HuH-7.5 (cell line): ENCODE measurements at places on chromosomes 12 and 14.

DNA sequence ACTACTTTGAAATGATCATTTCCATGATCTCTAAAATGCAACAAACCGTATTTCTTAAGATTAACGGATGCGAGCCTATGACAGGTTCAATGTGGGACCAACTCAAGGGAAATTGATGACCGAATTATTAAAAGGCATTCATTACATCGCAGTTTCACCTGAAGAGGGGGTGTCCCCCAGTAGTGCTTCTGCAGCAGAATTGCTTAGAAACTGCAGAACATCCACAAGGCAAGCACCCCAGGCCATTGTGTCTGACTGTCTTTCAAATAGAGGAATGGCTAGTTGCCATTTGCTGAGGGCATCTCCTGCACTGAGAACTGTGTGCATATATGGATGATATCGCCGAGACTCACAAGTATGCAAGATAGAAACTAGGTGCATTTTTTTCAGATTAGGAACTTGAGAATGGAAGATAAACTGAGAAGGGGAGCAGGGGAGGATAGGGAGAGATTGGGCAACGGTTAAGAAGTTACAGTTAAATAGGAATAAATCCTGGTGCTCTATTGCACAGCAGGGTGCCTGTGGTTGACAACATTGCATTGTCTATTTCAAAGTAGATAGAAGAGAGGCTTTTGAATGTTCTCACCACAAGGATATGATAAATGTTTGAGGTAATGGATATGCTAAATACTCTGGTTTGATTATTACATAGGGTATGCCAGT lies 234.3 kb upstream of the PLEKHG7 start:
- DNase-seq = no peak

- DNase-seq = no peak
Observed at GRCh38 chr14:49483268-49483667, 102.9 kb downstream of the RPS29 start.

DNA sequence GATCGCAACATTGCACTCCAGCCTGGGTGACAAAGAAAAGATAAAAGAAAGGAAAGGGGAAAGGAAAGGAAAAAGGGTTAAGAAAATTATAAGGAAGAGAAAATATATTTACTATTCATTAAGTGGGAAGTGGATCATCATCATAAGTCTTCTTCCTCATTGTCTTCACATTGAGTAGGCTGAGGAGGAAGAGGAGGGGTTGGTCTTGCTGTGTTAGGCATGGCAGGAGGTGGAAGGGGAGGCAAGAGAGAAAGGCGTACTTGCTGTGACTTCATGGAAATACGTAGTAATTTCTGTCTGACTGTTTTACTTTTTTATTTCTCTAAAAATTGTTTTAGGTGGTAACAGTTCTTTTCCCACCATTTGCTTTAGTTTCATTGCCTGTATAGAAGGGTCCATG lies 26.2 kb downstream of the FAM177A1 start:
- DNase-seq = no peak

DNA sequence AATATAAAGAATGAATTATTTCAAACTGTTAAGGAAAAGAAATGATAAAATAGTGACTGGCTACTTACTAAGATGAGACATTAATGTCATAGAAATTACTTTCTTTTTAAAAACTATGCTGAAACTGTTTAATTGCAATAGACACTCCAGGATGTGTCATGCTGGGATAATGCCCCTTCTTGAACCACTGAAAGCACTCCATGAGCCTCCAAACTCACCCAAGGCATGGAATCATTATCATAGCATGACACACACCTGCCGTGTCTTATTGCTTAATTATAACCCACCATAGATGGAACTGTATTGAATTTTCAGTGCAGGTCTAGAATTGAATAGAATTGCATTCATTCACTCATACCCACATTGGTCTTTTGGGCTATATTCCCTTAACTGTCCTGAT lies 4.3 kb downstream of the MBIP start:
- DNase-seq = no peak

- peak; percentile 63 for DNase-seq
Observed at GRCh38 chr14:21070083-21070609, at the start of gene ARHGEF40. Gene ARHGEF40, plus strand, starts transcription at chr14:21070304. Its CDS starts 93 bp downstream, at chr14:21070397.

GRCh38 chr12:49366096-49366651 lies 1.1 kb upstream of the SPATS2 start:
- no peak for DNase-seq

GRCh38 chr12:130336723-130337487 lies 782 bp upstream of the PIWIL1 start:
- no peak for DNase-seq

- DNase-seq = no peak
Observed at GRCh38 chr14:104076743-104077142, 8.8 kb upstream of the ASPG start.

DNA sequence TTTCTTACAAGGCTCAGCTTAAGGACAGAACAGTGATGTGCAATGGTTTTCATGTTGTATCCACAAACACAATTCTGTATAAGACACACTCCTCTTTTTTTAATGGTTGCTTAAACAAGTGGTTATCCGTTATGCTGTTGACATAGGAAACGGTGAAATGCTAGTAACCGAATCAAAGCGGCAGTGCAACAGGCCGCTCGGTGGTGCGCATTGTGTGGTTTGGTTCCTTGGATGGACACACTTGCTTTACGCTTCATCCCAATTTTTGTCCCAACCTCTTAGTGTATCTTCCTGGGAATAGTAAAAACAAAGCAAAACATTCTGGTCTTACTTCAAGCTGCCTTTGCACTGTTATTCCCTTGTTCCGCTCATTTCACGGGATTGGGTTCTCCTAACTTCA lies 650 bp upstream of the PTGER2 start:
- DNase-seq = no peak

- no peak for DNase-seq
Observed at GRCh38 chr14:93967637-93968250, 8.6 kb downstream of the ASB2 start.

GRCh38 chr14:68623826-68624225 lies 169.0 kb downstream of the ZFP36L1 start:
- DNase-seq = no peak

GRCh38 chr12:42575717-42576116 lies 13.8 kb downstream of the PRICKLE1 start:
- DNase-seq = no peak
